Fibroblast of skin of right quadriceps (primary cell): ENCODE measurements at places on chromosomes 3 and 15.

DNA sequence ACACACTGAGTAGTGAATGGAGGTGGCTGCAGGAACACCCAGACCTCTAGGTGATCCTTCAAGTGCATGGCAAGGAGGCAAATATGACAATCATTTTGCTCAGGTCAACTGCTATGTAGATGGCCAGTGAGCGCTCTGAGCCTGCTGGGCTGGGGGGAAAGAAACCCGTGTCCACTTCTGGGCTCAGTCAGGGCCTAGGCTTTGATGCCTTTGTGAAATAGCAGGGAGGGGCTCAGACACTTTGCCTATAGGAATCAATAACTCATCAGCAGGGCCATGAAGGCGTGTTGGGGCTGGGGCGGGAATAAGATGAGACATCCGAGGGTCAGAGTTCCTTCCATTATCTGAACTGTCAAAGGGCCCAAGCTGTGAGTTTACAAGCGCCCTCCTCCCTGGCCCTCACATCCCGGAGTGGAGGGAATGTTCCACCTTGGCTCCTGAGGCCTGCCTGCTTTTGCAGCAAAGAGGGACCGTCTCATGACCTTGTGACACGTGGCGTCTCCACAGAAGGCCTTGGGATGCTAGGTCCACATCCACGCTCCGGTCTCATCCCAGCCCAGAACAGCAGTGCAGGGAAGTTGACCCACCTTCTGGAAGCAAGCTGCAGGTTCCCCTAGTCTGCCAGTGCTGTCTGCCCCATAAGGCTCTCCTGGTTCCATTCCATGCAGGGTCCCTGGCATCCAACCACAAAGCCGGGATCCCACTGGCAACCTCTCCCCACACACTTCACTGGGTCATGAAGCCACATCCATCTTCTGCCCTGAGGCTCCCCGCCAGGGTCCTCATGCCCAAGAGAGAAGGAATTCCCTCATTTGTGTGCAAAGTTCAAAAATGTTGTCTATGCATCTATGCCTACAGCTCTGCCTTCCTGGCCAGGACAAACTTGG, 78.4 kb downstream of the CHSY1 start:
- no peak for DNase-seq

GRCh38 chr3:50675179-50676030, 678 bp downstream of the DOCK3 start:
- DNase-seq: no peak

- peak; percentile 98 for DNase-seq
Measured at GRCh38 chr15:94206463-94207167, 24.7 kb upstream of the MCTP2 start.

DNA sequence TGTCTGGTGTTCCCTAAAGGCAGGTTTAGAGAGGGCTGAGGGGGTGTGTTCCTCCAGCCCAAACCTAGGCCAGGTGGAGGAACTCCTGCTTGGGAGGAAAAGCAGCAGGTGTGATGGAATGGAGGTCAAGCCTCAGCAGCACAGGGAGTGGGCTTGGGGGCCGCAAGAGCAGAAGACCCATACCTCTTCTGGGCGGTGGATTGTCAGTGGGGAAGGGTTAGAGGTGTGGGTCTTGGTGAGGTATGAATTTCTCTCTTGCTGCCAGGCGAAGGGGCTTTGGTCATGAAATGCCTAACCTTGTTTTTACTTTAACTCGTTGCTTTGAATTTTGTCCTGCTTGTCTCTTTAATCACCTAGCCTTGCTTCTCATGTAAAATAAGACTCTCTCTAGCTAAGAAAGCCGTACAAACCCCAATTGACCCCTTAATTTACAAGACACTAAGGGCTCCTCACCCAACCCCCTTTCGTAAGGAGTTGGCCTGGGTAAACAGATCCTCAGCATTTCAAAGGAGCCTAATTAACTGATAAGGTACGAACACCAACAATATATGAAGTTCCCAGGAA, 38.9 kb downstream of the DHX30 start:
- no peak for DNase-seq

- DNase-seq: no peak
Measured at GRCh38 chr15:31486906-31487695, 160.5 kb downstream of the KLF13 start.

GRCh38 chr15:101464256-101464998, 25.1 kb downstream of the PCSK6 start:
- no peak for DNase-seq

- peak; percentile 61 for DNase-seq
Measured at GRCh38 chr3:51942603-51943450, 664 bp downstream of the PARP3 start.

GRCh38 chr3:188641076-188641475, 487.1 kb downstream of the LPP start:
- DNase-seq: no peak

GRCh38 chr15:26571346-26571745, 201.5 kb downstream of the GABRB3 start:
- DNase-seq: no peak

GRCh38 chr15:82174471-82175235, 87.9 kb downstream of the EFL1 start:
- DNase-seq: peak; percentile 39

- no peak for DNase-seq
Measured at GRCh38 chr3:184456476-184456875, 76.6 kb downstream of the CHRD start.

DNA sequence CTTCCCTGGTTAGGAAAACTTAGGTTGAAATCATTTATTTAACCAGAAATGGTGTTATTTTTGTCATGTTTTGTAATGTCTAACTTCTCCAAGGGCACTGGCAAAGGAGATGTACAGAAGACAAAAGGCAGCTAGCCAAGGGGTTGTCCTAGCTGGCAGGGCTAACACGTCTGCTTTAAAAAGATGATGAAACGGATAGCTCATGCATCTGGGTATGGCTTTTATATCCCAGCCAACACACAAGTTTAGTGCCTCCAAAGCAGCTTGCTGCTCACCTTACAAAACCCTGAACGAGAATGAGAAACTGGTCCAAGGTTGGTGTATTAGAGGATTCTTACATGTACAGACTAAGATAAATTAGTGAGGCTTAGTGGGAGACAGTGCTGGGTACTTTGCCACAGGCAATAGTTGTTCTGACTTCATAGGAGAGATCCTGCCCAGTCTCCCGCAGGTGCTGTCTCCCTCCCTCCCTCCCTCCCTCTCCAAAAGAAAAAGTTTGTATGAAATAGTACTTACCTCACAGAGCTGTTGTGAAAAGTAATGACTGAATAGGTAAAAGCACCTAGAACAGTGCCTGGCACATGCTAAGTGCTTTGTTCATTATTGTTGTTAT, 47.8 kb downstream of the KCNMB2 start:
- DNase-seq: no peak

GRCh38 chr3:43793648-43794372, 103.1 kb downstream of the ABHD5 start:
- no peak for DNase-seq

GRCh38 chr3:12249519-12249918, 39.4 kb upstream of the PPARG start:
- DNase-seq: no peak

GRCh38 chr15:63379492-63380150, 2.0 kb downstream of the CA12 start:
- DNase-seq: no peak

DNA sequence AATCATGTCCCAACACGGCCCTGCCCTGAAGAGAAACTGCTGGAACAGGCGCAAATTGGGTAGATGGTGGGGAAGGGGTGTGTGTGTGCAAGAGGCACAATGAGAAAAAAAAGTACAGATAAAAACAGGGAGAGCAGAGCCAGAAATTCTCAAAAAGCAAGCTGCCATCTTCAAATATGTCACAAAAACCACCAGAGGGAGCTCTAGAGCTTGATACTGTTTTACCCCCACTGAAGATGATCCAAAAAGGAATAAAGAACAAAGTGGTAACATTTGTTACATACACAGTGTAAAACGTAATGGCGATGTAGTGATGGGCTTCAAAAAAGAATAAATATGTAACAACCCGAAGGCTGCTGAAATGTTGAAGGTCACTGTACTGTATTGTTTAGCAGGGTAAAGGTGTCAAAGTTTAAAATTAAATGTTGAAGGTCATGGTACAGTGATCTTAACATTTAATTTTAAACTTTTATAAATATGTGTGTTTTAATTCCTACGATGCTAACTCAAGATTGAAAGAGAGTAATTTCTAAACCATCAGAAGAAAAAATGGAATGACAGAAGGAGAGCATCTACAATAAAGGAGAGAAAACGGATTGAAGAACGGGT, 6.0 kb downstream of the SNRPA1 start:
- DNase-seq: peak; percentile 46

DNA sequence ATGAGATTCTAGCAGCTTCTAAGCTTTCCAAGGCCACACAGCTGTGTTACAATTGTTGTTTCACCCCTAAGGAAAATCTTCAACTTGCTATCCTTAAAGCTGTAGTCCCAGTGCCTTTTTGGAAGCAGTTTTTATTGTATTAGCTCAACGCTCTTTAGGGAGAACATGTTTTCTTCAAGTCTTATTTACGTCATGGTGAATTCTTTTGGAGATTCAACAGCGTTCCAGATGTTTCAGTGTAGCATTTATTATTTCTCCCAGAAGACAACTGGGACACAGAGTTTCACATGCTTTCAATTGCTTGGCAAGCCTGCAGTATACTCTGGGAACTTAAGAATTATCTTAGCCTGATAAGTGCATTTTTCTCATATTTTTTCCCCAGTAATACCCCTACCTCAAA, 888.3 kb downstream of the PLOD2 start:
- peak; percentile 43 for DNase-seq

- no peak for DNase-seq
Measured at GRCh38 chr3:157452097-157452496, 15.4 kb downstream of the PTX3 start.

GRCh38 chr3:70049761-70050160, 50.2 kb downstream of the SAMMSON start:
- DNase-seq: peak; percentile 45

DNA sequence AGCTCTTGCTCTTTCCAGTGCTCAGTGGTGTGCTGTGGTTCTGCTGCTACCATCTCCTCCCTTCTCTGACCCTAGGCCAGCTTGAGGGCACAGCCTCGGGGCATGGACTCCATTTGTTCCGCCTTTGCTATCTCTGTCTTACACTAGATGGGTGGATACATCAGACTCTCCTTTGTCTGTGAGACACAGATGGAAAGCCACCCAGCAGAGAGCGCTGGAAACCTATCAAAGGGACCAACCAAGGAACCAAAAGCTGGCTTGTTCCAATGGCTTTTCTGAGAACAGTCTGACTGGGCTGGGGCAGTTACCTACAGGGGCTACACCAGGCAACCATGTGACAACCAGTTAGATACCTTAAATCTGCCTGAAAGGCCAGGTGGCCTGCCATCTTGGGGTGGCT, 63.8 kb downstream of the NPTN start:
- no peak for DNase-seq

- no peak for DNase-seq
Measured at GRCh38 chr3:57383406-57383805, 90.9 kb upstream of the ASB14 start.

DNA sequence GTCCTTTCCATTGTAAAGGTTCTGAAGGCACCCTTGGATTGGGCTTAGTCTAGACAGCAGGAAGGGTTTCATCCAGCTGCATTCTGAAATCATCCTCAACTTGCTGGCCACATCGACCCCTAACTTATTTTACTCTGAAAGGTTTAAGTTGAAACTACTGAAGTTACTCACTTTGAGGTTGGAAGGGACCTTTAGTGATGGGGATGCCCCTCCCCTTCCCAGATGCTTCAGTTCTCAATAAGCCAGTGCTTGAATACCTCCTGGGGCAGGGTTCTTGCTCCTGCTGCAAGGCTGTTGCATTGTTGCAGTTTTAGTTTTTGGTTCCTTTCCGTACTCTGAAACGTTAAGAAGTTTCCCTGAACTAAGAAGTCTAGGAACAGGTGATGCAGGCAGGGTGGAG, 26.4 kb downstream of the FGD5 start:
- DNase-seq: no peak

GRCh38 chr3:139602003-139602402, 62.5 kb upstream of the RBP1 start:
- DNase-seq: no peak

DNA sequence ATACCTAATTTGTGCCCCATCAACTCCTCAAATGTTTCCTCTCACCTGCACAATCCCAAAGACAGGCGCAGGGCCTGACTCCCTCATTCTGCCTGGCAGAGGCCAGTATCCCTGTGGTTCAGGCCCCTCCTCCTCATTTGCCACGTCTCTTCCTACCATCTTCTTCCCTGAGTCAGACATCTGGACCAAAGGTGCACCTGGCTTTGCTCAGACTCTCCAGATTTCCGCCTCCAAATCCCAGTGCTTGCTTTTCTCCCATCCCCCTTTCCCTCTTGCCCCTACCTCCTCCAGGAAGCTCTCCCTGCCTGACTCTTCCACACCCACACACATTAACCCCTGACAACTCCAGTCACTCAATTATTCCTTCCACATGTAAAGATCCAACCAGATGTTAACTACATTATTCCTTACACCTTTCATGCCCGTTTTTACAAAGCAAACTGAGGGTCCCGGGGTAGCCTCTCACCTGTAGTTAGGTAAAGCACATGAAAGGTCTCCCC, 19.6 kb downstream of the SEMA7A start:
- no peak for DNase-seq

DNA sequence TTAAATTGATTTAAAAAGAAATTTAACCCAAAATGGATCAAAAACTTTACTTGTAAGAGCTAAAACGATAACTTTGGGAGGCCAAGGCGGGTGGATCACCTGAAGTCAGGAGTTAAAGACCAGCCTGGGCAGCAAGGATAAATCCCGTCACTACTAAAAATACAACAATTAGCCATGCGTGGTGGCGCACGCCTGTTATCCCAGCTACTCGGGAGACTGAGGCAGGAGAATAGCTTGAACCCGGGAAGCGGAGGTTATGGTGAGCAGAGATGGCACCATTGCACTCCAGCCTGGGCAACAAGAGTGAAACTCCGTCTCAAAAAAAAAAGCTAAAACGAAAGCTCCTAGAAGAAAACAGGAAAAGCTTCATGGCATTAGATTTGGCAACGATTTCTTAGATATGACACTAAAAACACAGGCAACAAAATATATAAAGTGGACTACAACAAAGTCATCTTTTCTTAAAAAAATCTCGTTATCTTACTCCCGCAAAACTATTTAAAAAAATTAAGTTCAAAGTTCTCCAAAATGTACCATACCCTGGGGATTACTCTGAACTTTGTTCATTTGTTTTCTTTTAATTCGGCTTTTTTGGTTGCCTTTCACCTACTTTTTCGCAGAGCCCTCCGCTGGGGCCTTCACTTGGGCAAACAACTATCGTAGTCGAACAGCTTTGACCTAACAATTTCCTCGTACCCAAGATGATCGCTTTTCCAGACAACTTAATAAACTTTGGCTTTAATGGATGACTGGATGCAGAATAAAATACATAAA, 2.9 kb downstream of the HDDC3 start:
- DNase-seq: no peak
